Astrocyte of the spinal cord (primary cell): ENCODE measurements at places on chromosomes 2 and 18.

- no peak for DNase-seq
These were observed at the start of gene RAMP1 for GRCh38 chr2:237859533-237860272. Gene RAMP1 (plus strand): TSS chr2:237859623. CDS start chr2:237859676, 53 bp downstream.

GRCh38 chr2:44715671-44716081 is 225.8 kb upstream of the SIX3 start:
- peak; percentile 48 for DNase-seq

GRCh38 chr2:28034696-28035095 is 144.2 kb downstream of the BABAM2 start:
- DNase-seq = no peak

DNA sequence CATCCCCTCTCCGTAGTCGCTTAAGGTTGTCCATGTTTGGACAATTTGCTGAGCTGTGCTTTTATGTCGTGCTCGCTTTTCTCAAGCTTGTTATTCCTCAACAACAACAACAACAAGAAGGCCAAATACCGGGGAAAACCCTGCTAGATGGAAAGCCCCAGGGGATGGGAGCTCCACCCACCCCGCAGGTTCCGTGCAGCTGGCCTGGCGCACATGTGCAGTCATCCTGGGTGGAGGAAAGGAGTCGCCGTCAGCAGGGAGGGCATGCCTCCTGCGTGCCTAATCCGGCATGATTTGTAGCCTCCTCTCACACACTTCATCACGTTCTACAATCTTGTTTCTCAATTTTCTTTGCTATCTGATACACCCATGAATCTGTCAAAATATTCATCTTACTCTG is 87.4 kb upstream of the SALL3 start:
- DNase-seq = no peak

GRCh38 chr2:86011449-86011941 is 94.2 kb downstream of the POLR1A start:
- DNase-seq = no peak
